Activated effector memory CD4-positive, alpha-beta T cell treated with Interleukin-2 at 50 U/mL for 16 hours (primary cell): ENCODE measurements at places on chromosomes 7 and 10.

GRCh38 chr7:55641273-55641691, 69.0 kb upstream of the VOPP1 start:
- no peak for DNase-seq

GRCh38 chr7:70726951-70727378, 405.0 kb upstream of the GALNT17 start:
- no peak for DNase-seq

GRCh38 chr7:50145226-50145625, 52.2 kb upstream of the ZPBP start:
- no peak for DNase-seq

- DNase-seq: no peak
These were observed 248.9 kb downstream of the CALN1 start for GRCh38 chr7:72163271-72163670.

DNA sequence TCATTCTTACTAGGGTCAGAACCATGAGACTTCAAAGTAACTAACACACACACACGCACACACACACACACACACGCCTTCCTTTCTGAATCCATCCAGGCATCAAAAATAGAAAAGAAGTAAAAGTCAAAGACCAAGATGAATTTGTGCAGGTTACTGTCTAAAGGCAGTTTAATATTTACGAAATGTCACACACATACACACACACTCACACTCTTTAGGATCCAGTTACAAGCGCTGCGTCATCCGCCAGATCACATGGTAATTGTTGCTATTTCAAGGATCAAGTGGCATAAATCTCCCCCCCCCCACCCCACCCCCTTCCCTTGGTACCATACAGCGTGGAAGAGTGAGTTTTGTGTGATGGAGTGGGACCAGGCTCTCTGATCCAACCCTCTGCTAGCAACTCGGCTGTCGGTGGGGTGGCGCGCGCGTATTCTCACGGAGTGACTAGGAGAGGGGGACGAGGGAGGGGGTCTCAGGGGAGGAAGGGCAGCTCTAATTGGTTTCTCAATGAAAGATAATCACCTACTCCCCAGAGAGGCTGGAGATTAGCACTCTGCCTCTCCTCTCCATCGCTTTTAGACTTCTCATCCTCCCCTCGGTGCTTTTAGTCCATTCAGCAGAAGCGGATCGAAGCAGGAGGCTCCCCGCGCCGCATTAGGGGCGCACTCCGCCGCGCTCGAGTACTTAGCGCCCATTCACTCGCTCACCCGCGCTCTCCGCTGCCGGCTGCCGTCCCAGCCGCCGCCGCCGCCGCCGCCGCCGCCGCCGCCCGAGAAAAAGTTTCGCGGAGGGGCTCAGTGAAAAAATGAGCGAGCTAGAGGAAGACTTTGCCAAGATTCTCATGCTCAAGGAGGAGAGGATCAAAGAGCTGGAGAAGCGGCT, 83.5 kb upstream of the PRKG1 start:
- no peak for DNase-seq

- DNase-seq: no peak
These were observed 23.1 kb downstream of the SEC31B start for GRCh38 chr10:100496567-100496966.

GRCh38 chr10:44035474-44036197, 349.3 kb downstream of the CXCL12 start:
- no peak for DNase-seq

GRCh38 chr10:53029449-53029848, 256.9 kb upstream of the MBL2 start:
- no peak for DNase-seq

DNA sequence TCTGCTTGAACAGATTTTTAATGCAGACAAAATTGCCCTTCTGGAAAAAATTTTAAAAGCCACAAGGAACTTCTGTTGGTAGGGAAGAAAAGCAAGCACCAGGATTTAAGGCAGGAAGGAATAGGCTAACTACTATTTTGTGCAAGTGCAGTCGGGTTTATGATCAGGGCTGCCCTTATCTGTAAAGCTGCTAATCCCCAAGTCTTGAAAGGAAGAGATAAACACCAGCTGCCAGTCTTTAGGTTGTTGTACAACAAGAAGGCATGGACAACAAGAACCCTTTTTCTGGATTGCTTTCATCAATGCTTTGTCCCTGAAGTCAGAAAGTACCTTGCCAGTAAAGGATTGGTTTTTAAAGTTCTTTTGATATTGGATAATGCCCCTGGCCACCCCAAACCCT, 40.7 kb downstream of the RALA start:
- DNase-seq: no peak

GRCh38 chr7:110760341-110760740, 330.6 kb upstream of the LRRN3 start:
- DNase-seq: no peak

GRCh38 chr7:154841731-154842331, 161.1 kb downstream of the PAXIP1 start:
- DNase-seq: no peak

DNA sequence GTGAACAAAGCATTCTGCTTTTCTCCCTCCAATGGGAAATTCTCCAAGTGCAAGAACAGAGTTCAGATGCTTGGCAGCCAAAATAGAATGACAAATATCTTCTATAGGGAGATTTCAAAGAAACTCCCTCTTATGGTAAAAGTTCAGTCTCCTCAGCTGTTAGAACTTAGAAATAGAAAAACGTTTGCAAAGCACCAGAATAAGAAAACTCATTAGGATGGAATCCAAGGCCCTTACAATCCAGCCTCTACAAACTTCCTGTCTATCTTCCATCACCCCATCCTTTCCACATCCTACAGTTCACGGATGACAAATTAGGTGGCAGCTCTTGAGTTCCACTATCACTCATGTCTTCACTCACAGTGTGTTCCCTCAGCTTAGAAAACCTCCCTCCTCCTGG, 25.7 kb downstream of the FAM13C start:
- no peak for DNase-seq

DNA sequence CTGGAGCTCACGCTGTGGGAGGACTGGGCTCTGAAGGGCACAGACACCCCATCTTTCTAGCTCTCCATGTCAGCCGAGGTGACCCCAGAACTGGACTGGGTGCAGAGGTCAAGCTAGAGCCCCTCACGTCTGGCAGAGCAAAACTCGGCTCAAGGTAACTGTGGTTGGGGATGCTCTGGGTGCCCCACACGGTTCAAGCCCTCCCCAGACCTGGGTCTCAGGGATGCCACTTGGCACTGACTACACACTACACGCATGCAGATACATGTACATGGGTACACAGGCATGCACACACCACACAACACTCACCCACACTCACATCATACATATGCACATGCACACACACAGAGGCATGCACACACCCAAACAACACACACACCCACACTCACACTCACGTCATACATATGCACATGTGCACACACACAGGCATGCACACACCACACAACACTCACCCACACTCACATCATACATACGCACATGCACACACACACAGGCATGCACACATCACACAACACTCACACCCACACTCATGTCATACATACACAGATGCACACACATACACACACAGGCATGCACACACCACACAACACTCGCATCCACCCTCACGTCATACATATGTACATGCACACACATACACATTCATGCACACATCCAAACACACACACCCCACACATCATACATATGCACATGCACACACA, 219.3 kb downstream of the DNAJB6 start:
- no peak for DNase-seq
